Cerebellar nuclear complex (tissue), 1 donor: ENCODE measurements at places on chromosomes 12 and 14.

DNA sequence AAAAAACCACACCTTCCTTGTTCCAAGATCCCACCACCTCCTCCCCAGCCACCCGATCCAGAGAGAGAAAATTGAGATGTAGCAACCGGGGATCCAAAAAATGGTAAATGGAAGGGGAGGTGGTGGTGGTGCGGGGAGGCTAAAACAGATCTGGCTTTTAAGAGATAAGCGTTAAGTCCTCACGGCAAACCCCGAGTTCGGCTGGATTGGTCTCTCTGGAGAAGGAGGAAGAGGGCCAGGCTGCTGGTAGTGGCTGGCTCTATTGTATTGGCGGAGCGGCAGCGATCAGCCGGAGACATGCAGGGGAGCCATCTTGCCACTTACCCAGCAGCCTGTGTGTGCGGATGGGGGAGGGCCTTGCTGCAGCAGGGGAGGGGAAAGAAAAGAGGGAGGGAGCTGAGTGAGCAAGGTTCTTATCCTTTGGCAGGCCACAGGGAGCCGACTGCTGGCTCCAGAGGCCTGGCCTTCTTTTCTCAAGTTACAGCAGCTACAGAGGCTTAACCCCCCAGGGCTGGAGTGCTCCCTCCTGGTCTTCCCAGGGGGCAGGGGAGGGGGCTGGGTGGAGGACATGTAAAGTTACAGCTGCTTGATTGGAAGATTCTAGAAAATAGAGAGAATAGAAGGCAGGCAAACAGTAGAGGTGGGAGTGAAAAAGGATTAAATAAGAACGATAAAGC lies 14.1 kb upstream of the CDH24 start:
- no peak for DNase-seq

DNA sequence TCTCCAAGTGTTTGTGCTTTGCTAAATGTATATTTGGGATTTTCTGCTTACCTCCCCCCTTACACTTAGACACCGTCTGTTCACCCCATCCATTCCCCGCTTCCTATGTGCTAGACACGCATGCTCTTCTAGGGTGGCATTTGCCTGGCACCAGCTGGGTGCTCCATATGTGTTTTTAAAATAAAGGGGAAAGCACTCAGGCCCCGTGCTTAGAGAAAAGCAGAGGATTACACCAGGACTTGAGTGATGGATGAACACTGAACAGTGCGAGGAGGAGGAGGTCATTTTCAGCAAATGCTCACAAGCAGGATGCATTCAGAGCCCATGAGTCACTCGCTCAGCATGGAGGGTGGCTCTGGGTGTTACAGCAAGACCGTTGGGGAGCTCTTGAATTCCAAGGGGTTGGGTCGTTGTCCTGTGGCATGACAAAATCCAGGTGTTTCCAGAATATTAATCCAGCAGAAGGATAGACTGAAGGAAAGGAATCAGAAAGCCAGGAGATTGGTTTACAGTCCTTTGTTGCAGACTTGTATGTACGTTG lies 2.9 kb upstream of the BDKRB1 start:
- no peak for DNase-seq

- DNase-seq = no peak
These were observed 168.1 kb downstream of the SLC38A4 start for GRCh38 chr12:46657453-46658411.

DNA sequence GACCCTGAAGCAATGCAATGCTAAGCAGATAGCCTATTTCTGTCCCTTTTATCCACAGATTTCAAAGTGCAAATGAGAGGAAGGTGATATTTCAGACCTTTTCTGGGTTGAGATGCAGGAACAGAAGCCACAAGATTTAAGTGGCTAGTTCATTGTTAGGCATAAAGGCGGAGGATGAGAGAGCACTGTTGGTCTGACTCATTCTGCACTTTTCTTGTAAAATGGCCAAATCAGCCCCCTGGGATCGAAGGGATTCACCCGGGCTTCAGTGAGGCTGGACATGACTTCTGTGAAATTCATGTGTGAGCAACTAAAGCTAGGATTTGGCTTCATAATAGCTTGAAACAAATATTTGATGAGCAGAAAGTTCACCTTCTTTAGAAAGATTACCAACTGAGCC lies 101.9 kb upstream of the OVCH1 start:
- DNase-seq = no peak

DNA sequence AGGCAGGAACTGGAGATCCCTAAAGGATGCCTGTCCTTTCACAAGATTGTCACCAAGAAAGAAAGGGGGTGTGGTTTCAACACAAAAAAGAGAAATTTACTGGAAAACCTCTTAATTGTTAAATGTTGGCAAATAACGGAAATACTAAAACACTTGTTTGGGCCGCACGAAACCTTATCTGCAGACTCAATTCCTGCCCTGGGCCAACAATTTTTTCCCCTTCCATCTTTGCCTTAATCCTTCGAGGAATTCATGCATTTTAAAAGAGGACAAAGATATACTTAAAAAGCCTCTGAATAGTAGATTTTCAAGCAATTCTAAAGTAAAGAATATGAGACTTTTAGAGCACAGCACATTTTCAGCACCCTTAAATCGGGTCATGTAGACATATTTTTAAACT lies 366.2 kb downstream of the DUSP6 start:
- no peak for DNase-seq

GRCh38 chr14:78834766-78835451 lies 664.7 kb downstream of the NRXN3 start:
- no peak for DNase-seq
